Adipocyte (in vitro differentiated cells): ENCODE measurements at places on chromosomes 12 and 14.

DNA sequence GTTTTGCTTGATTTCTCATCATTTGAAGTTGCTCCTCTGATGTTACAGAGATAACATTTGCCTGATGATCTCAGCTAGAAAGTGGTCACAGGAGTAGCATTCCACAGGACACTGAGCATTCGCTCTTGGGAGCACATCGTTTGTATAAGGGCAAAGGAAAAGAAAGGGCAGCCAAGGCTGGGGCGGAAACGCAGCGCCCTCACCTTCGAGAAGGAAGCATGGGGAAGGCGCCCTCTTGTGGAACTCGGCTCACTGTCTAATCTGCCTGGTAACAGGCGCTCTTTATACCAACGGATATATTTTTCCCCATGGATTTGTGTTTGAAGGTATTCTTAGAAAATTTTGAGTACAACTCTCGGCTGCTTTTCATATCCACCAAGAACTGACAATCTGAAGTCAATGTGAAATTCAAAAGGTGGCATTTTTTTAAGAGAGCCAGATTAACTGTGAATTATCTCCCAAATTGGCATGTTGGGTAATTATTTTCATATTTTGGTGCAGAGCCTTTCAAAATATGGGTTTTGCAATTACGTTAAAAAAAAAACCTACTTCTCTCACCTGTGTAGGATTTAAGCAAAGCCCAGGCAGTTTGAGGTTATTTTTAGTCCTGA, 172.7 kb downstream of the CAND1 start:
- peak; percentile 87 for DNase-seq

DNA sequence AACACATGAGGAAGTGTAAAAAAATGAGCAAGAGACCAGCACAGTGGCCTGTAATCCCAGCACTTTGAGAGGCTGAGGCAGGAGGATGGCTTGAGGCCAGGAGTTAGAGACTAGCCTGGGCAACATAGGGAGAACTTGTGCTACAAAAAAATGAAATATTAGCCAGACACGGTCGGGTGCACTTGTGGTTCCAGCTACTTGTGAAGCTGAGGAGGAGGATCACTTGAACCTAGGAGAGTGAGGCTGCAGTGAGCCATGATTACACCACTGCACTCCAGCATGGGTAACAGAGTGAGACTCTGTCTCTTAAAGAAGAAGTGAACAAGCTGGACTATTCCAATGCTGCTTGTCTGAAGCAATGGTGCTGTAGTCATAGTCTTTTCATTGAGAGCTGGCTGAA, 36.3 kb upstream of the MAP3K9 start:
- no peak for DNase-seq

DNA sequence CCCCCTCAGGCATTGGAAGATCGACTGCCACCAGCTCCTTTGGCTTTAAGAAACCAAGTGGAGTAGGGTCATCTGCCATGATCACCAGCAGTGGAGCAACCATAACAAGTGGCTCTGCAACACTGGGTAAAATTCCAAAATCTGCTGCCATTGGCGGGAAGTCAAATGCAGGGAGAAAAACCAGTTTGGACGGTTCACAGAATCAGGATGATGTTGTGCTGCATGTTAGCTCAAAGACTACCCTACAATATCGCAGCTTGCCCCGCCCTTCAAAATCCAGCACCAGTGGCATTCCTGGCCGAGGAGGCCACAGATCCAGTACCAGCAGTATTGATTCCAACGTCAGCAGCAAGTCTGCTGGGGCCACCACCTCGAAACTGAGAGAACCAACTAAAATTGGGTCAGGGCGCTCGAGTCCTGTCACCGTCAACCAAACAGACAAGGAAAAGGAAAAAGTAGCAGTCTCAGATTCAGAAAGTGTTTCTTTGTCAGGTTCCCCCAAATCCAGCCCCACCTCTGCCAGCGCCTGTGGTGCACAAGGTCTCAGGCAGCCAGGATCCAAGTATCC, 288.7 kb downstream of the NAV3 start:
- no peak for DNase-seq

DNA sequence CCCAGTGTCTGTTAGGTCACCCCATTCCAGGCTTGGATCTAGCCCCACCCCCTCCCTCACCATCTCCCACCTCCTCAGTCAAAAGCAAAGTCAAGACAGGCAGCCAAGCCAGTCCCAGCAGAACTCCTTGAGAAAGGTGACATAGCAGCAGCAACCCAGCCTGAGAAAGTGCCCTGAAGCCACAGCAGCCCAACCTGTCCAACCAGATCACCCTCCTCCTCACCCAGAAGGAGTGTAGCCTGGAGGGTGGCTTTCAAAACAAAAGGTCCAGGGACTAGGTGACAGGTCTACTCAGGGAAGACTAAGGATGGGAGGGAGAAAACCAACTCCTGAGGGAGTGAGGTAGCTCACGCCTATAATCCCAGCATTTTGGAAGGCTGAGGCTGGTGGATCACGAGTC, 5.2 kb downstream of the RAB15 start:
- no peak for DNase-seq

- no peak for DNase-seq
Observed at GRCh38 chr12:106506691-106507090, 76.1 kb upstream of the RFX4 start.

DNA sequence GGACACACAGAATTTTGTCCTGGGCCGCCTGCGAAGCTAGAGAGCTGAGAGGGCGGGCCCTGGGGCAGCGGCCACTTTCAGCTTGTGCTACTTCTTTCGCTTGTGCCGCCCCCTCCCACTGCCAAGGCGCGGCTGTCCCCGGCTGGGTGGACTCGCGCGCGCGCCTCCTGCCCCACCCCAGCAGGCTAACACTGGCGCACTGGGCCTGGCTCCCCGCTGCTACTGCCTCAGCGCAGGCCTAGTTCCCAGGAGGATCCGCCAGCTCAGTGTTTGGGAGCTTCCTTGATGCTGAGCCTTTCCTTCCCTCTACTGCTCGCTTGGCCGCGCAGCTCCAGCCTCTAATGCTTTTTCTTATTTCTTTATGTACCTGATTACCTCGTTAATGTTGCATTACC, 27.4 kb upstream of the METAP2 start:
- no peak for DNase-seq

GRCh38 chr12:92028441-92028709, 117.3 kb downstream of the BTG1 start:
- peak; percentile 22 for DNase-seq

DNA sequence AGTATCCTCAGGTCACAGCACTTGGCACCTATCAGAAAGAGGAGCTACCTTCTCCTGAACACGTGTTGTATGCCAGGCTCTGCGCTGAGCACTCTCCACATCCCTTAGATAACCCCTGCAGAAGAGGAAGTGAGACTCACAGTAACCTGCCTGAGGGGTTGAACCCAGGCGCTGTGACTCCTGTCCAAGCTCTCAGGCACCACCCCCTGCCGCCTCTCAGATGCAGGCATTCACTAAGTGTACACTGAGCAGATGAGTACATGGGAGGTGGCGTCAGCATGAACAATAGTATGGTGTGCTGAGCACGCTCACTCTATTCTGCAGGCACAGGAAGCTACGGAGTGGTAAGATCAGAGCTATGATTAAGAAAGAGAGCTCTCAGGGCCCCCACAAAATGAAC, 21.0 kb upstream of the RIC8B start:
- DNase-seq = no peak

GRCh38 chr14:52240623-52241022, 26.9 kb upstream of the PTGDR start:
- no peak for DNase-seq

GRCh38 chr12:123843912-123844748, 82.0 kb downstream of the DNAH10 start:
- no peak for DNase-seq

GRCh38 chr14:88252498-88252897, 70.6 kb downstream of the KCNK10 start:
- DNase-seq = no peak
